ENCODE measurements at places on chromosomes 1 and 21. TPM values are rescaled to one million over a fixed set of nuclear protein-coding genes. Genes with fewer than 3 reads are reported as not detected.

DNA sequence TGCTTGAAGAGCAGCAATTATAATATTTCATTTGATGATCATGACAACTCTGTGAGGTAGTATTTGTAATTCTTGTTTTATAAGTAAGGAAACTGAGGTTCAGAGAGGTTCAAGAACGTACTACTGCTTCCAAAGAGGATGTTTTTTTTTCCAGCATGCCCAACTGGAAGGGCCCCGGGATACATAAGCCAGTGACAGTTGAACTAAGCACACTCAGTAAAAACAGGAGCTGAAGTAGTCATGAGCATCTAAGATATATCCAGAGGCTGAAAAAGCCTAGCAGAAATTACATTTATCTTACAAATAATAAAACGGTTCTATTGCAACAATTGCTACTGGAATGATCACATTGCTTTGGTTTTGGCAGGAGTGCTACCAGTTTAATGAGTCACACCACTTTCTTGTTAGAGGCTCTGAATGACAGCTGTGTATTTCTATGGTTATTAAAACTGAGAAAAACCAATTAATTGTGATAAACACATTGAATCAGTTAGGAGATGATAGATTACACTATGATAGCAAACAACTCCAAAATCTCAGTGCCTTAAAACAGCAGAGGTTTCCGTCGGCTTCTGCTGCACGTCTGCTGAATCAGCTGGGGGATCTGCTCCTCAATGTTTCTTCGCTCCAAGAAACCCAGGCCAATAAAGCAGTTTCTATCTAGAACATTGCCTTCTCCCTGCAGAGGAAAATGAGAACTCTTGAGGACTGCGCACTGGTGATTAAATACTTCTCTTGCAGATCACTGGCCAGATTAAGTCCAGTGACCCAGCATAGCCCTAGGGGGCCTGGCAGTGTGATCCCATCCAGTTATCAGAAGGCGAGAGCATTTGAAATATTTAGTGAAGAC is 522.7 kb downstream of the PLPP3 start:
- no peaks in the 10 kb centered on the region for H3K36me3 ChIP-seq
- no peak for DNase-seq
- H3K4me1 ChIP-seq: peaks cover 10% of the 10 kb centered on the region
- no peaks in the 10 kb centered on the region for H3K27me3 ChIP-seq
- no peak overlapping the region for H3K27ac ChIP-seq
- no peak overlapping the region for H3K4me3 ChIP-seq

- DNase-seq: no peak
- no peaks in the 10 kb centered on the region for H3K4me1 ChIP-seq
- H3K27me3 ChIP-seq: no peaks in the 10 kb centered on the region
These were observed 23.7 kb upstream of the SLC2A5 start for GRCh38 chr1:9093091-9093490.

DNA sequence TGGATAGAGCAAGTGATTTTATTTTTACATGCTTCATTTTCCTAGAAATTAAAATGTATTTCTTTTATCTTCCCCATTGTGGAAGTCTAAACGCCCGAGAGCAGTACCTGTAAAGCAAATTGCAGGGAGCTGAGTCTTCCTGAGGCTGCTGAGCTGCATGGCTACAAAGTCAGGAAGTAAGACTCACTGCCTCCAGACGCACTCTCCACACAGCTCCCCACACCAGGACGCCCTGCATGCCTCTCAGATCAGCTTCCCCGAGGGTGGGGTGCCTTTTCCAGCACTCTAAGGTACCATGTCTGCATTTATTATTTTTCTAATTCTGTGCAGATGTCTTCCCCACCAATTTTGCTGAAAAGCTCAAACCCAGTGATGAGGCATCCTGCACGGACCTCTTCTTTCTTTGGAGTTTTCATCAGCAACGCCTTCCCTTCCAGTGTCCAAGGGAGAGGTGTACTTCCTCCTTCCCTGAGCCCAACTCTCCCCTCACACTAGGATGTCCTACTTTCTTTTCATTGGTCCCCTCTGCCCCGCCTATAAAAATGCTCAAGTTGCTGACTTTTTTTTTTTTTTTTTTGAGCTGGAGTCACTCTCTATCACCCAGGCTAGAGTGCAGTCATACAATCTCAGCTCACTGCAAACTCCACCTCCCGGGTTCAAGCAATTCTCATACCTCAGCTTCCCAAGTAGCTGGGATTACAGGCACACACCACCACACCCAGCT is 114.7 kb downstream of the PCNX2 start:
- H3K4me1 ChIP-seq: no peaks in the 10 kb centered on the region
- peaks cover 6% of the 10 kb centered on the region for H3K36me3 ChIP-seq
- H3K4me3 ChIP-seq: no peak overlapping the region
- H3K27ac ChIP-seq: no peak overlapping the region
- no peaks in the 10 kb centered on the region for H3K27me3 ChIP-seq
- DNase-seq: no peak

Gene S100A7
- total RNA-seq: not detected

Measured in upper lobe of left lung (tissue), 6 donors.